K562 (cell line): ENCODE measurements at places on chromosomes 5 and 9.

GRCh38 chr5:127757576-127757975 is 54.4 kb downstream of the CCDC192 start:
- DNase-seq = peak; percentile 14

- DNase-seq = no peak
Measured at GRCh38 chr9:134897584-134898170, 17.1 kb downstream of the FCN2 start.

GRCh38 chr9:34446951-34447350 is 11.4 kb downstream of the FAM219A start:
- no peak for DNase-seq

DNA sequence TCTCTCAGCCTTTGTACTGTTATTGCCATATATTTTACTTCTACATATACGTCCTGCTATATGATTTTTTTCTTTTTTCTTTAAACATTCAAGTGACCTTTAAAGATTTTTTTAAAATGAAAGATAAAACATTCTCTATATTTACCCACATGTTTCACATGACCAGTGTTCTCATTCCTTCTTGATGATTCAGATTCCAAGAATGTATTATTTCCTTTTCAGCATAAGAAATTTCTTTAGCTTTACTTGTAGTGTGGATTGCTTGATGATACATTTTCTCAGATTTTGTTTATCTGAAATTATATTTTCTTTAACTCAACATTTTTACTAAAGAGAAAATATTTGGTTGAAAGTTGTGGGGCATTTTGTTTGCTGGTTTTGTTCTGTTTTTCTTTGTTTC is 792.1 kb downstream of the BRINP1 start:
- no peak for DNase-seq

- DNase-seq = no peak
Measured at GRCh38 chr5:68086857-68087256, 128.7 kb upstream of the PIK3R1 start.

GRCh38 chr9:129889941-129890717 is 54.9 kb downstream of the USP20 start:
- no peak for DNase-seq

DNA sequence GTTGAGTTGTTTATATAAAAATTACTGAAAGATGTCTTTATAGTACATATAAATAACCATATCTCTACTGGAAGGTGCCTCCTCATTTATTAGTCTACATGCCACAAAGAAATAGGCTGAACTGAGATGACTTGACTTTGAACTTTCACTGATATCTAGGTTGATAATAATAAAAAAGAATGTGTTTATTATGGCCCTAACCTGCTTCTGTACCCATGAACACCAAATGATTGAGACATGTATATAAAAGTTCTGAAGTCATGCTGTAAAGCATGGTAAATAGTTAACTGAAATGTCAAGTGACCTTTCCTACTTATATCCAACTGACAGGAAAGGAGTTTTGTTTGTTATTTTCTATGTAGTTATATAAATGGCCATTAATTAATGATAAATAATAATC is 33.2 kb upstream of the GRAMD2B start:
- no peak for DNase-seq

- DNase-seq = no peak
Measured at GRCh38 chr9:38389313-38389712, 3.2 kb upstream of the ALDH1B1 start.

DNA sequence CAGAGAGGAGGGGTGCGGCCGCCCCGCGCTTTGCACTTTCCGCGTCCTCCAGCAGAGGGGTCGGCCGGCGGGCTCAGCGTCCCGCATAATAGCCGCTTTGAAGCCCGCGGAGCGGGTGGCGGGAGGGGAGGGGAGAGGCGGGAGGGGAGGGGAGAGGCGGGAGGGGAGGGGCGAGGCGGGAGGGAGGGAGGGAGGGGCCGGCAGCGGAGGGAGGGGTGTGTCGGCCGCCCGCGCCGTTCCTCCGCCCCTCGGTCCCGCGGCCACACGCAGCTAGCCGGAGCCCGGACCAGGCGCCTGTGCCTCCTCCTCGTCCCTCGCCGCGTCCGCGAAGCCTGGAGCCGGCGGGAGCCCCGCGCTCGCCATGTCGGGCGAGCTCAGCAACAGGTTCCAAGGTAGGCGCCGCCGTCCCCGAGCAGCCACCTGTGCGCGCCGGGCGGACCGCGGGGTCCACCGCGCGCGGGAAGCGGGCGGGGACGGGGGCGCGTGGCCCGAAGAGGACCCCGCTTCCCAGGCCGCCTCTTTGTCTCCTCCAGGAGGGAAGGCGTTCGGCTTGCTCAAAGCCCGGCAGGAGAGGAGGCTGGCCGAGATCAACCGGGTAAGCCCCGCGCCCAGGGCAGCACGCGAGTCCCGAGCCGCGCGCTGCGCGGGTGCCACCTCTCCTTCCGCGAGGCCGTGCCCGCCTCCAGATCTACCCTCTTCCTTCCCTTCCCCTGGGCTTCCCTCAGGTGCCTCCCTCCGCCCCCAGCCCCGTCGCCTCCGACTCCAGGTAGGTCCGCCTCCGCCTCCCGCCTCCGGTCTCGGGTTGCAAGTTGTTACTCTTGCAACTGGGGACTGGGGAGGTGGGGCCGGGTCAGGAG is at the start of gene AIF1L:
Gene AIF1L, plus strand, starts transcription at position 263 of the 857 bp plus-strand sequence. Its CDS starts 99 bp downstream, at position 362.
- peak; percentile 87 for DNase-seq

- no peak for DNase-seq
Measured at GRCh38 chr5:170293273-170293672, 4.3 kb downstream of the LCP2 start.

DNA sequence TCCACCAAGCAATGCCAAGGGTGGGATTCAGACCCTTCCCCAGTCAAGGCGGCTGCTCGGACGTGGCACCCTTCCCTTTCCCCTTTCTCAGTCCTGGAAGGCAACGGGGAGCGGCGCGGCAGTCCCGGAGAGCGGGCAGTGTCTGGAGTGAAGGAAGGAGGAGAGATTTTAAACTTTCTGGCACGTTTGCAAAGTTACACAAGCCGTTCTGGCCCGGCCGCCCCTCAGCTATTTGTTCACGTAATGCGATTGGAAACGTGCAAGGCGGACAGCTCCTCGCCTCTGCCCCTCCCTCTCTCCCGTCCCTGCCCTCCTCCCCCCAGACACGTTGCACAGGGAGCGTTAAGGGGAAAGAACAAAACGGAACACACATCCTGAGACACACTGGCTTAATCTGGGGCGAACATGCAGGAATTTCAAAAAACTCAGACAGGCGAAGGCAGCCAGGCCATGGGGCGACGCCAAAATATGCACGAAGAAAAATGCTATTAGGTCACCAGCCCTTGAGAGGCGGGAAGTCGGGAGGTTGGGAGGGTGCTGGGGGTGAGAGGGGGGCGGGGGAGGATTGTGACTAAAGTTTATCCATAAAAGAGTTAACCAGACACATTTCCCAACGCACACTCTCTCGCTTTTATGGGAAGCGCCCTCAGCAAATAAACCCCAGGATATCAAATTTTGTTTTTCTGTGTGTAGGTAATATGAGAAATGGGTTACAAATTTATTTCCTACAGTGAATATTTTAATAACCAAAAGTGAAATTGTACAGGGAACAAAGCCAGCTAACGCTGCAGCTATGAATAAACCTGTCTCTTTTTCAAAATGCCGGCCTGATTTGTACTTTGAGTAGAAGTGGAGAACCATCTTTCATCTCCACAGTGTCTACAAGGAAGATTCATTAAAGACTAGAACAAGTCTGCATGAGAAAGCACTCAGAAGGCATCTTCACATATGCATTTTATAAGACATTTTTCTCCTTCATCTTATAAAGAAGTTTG is at the start of gene LOX:
Gene LOX, minus strand, starts transcription at position 144 of the 995 bp plus-strand sequence. CDS start 274 bp downstream, outside the sequence.
- DNase-seq = no peak

- no peak for DNase-seq
Measured at GRCh38 chr9:133321411-133321935, 14.5 kb downstream of the SURF6 start.

DNA sequence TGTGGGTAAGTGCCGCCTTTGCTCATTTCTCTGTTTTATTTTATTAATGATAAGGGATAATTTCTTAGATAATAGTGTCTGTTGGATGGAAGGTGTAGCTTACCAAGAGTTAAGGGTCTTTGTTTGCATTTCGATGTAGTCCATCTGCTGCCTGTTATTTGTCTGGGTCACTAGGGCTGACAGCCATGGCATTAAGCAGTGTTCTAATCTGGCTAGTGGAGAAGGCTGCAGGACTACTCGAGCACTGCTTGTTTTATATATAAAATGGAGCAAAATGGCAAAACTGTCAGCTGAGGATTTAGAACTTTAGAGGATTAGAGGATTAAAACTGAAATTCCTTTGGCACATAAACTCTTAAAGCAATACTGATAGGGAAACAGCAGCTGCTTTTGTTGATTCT is 67.5 kb downstream of the C7 start:
- no peak for DNase-seq

DNA sequence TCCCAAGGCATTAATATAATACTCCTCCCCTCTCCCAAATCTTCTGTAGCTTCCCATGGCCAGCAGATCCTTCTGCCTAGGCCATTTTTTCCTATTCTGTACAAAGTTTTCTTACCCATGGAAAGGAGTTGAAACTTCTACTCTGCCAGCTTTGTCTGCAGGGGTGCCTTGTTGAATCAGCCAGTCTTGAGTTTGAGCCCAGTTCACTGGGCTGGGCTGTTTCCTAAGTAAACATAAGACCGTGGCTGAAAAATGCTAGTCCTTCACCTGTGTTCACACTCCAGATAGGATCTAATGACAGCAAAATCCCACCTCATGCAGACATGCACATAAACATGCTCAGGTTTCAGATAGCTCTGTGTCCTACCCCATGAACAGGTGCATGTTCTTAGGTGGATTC is 10.4 kb downstream of the TEX48 start:
- no peak for DNase-seq

- no peak for DNase-seq
Measured at GRCh38 chr5:60598424-60598823, 101.5 kb downstream of the DEPDC1B start.

DNA sequence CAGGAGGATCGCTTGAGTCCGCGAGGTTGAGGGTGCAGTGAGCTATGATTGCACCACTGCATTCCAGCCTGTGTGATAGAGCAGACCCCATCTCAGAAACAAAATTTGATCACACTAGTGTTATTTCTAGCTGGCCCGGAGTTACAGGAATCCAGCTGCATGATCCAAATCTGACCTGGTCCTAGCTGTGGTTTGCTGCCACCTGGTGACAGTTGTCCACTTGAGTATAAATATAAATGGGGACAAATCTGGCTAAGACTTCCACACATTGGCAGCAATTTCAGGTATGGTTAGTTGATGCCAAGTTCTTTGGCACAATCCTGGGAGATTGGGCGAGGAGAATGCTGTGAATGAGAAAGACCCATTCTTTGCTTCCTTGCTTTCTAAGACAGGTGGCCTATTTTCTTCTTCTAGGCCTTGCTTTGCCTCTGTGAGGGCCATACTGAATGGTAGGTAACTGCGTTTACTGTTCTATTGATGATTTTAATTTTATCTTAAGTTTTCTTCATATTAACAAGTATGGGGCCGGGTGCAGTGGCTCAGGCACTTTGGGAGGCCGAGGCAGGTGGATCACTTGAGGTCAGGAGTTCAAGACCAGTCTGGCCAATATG is 35.4 kb downstream of the UBE2R2 start:
- DNase-seq = no peak

GRCh38 chr5:150394912-150395687 is 17.6 kb downstream of the CD74 start:
- no peak for DNase-seq

GRCh38 chr5:160956051-160956450 is 104.0 kb upstream of the ATP10B start:
- no peak for DNase-seq

DNA sequence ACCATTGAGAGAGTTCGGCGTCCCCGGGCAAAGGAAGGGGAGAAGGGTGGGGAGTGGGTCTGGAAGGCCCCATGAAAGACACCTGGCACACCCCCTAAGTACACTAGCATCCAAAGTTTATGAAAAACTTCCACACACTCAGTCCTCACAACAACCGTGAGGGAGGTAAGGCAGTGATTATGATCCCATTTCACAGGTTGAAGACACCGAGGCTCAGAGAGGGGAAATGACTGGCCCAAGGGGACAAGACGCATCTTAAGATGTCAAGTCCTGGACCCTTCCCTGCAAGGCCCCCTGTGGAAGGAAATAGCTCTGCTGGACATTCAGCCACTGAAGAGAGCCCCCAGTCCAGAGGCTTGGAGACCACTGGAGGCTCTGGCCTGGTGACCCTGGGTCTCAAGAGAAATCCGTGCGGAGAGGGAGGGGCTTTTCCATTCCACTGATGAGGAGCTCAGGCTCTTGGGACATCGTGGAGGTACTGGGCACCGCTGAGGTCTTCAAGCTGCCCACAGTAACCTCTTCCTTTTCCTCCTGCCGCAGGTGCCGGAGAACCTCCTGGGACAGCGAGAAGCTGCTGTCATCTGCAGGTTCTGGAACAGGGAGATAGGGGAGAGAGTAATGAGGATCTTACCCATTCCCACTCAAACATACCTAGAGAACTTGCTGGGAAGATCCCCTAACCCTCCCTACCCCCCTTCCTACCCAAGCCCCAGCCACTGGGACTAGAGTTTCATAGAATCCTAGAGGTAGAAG is 5.2 kb downstream of the SMIM33 start:
- DNase-seq = peak; percentile 6

GRCh38 chr9:79801459-79801858 is 229.7 kb downstream of the TLE4 start:
- DNase-seq = no peak

DNA sequence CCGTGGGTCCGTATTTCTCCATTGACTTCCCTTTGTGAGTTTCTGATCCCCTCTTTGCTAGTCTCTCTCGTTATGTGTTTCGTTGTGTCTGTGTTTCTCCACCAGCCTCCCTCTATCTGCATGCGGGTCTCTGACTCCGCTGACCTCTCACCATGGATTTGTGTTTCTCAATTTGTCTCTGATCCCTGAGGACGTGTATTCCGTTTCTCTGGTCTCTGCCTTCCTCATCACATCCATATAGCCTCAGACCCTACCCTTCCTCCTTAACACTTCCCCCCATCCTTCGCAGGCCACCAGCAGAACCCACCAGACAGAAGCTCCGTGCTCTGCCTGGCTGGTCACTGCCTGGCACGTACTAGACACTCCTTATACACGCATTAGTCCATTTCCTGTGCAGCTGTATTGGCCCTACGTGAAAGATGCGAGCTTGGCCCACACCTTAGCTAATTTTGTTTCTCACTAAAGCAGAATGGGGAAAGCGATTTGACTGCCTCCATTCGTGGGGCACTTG is 631 bp downstream of the B4GALT7 start:
- DNase-seq = no peak

DNA sequence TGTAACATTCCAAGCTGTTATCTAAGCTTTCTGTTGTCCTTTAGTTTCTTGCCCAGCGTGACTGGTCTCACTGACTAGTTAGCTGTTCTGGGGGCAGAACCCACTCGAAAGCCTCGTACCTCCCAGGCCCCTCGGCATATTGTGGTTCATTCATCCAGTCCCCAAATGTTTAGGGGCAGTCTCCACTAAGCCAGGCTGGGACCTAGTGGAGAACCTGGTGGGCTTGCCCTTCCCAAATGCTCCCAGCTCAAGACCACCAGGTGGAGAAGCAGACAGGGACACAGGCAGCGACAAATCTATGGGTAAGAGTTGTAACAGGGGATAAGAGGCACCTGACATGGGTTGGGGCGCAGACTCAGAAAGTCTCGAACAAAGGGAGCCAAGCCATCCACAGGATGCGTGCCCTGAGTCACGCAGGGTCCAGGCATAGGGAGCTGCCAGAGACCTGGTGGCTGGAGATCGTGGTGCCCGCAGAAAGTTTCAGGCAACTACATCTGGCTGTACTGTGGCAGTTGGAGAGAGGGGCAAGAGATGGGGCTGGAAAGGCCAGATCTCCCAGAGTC is 851 bp upstream of the EEIG1 start:
- DNase-seq = no peak
